NCI-H1436 treated with DMSO at 0.1 percent for 48 hours (cell line): ENCODE measurements at places on chromosomes 5 and 9.

DNA sequence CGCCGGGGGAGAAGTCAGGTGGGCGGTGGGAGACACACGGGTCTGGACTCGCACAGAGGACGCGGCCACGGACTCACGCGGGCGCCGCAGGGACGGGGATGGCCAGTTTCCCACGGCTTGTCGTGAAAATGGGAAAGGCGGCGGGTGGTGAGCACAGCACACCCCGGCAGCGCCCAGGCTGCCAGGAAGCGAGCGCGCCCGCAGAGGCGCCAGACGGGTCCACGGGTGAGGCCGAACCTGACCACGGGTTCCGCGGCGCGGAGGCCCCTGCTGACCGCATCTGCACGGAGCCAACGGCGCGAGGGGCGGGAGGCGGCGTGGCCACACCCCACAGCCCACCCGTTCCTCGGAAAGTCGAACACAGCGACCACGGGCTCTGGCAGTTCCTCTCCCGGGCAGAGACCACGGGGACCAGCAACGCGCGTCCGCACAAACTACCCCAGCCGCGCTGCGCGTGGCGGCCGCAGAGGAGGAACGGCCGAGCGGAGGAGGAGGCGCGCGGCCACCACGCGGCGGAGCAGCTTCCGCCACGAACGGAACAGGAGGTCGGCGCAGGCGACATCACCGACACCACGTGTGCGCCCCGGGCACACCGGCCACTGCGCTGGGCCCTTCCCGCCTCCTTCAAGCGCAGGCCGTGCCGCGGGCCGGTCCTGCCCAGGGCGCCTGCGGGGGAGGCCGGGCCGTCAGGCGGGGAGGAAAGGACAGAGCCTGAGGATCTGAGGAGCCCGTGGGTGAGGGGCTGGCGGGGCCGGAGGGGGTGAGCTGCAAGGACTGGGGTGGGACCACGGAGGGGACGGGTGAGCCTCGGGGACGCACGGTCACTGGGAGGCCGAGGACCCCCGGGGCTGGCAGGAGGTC is 5.6 kb downstream of the EXD3 start:
- DNase-seq, result no peak

GRCh38 chr5:1547655-1548054 is 23.9 kb upstream of the LPCAT1 start:
- no peak for DNase-seq

- no peak for DNase-seq
Measured at GRCh38 chr5:172910828-172911627, 48.2 kb upstream of the RPL26L1 start.

- no peak for DNase-seq
Measured at GRCh38 chr5:80140496-80140895, 105.3 kb downstream of the THBS4 start.

- DNase-seq, result no peak
Measured at GRCh38 chr9:121296213-121297127, 28.5 kb downstream of the GSN start.

DNA sequence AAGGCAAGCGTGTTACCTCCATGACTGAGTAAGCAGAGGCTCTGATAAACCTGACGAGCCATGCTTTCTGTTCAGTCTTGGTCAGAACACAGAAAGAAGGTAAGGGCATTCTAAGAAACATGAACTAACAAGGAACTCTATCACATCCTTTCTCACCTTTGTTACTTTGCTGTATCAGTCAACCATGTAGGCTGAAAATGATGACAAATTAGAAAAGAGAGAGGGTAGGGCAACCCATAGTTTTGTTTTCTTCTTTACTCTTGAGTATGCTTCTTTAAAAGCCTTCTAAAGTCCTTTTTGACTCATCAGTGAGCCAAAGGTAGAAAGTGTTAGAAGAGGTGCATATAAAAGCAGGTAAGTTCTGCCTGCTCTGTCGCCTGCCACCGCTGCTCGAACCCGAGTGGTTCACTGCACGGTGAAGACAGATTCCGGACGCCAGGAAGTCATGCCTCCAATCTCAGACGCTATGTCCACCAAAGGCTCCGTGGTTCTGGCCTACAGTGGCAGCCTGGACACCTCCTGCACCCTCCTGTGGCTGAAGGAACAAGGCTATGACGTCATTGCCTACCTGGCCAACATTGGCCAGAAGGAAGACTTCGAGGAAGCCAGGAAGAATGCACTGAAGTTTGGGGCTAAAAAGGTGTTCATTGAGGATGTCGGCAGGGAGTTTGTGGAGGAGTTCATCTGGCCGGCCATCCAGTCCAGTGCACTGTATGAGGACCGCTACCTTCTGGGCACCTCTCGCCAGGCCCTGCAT is 298.4 kb downstream of the NDUFS4 start:
- no peak for DNase-seq

DNA sequence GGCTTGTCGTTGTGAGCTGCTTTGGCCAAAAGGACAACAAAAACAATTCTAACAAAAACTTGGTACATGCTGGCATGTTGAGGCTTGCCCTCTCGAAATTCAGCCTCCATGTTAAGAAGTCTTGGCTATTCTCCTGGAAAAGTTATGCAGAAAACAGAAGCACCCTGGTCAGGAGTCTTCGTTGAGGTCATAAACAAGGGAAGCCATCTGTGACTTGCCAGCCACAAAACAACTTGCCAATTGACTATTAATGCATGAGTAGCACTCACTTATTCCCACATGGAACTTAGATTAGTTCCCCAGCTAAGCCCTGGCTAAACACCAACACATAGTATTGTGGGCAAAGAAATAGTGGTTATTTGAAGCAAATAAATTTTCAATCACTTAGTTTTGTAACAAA is 521.0 kb upstream of the CHD1 start:
- no peak for DNase-seq

DNA sequence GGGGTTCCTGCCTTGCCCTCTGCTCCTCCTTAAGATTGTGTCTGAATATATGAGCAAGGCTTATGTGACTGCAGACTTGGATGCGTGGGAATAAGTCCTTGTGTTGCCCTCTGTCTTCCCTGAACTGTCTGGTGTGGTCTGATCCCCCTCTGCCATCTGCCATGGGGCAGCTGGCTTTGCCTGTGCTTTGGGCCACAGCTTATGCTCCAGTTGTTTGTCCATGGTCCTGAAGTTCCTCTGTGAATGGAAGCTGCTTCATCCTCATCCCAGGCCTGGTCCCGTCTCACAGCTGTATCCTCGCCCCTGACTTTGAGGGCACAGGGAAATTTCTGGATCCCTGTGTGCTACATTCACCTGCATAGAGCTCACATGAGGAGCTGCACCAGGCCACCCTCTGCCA is 14.7 kb downstream of the IL31RA start:
- DNase-seq, result no peak

GRCh38 chr9:6384732-6385131 is 28.3 kb upstream of the UHRF2 start:
- peak; percentile 6 for DNase-seq

- DNase-seq, result no peak
Measured at GRCh38 chr5:40521925-40522324, 157.8 kb upstream of the PTGER4 start.

- DNase-seq, result no peak
Measured at GRCh38 chr9:133772581-133772980, 34.4 kb upstream of the SARDH start.

GRCh38 chr9:38012767-38013450 is 56.1 kb downstream of the SHB start:
- DNase-seq, result no peak

DNA sequence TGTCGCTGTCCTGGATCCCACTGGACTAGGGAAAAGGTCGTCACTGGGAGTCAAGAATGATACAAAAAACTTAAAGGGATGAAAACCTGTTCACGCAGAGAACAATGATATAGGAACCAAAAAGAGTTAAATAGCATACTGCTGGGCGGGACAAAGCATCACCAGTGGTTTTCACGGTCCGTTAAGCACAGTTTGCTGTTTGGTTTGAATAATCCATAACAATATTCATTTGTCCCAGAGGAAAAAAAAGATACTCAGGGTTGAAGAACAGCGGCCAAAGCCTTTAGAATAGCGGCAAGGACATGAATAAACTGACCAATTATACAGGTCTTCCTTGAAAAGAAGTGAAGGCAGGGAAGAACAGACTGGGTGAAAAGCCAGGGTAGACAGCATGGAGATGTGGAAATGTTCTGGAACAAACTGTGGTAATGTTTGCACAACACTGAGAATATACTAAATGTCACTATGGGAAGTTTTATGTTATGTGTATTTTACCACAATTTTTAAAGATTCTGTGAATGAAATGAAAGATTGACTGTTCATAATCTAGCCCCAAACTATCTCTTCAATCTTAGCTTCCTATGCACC is 60.8 kb downstream of the MTMR12 start:
- DNase-seq, result no peak

DNA sequence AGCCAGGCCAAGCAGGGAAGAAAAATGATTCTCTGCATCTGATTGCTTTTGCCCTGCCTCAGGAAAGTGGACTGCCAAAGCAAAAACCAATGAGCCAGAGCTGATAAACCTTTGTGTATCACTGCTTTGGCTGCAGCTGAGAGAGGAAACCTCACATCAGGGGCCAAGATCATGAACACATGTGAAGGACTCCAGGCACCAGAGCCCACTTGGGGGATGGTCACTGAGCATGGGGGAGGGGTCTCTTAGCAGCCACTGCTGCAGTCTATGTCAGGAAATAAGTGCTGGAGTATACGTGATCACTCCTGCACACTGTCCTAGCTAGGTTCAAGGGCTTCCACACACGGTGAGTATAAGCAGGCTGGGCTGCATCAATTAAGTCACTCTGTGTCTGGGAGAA is 229.9 kb downstream of the SPOCK1 start:
- DNase-seq, result no peak

GRCh38 chr9:23361096-23361495 is 464.9 kb downstream of the ELAVL2 start:
- DNase-seq, result no peak

DNA sequence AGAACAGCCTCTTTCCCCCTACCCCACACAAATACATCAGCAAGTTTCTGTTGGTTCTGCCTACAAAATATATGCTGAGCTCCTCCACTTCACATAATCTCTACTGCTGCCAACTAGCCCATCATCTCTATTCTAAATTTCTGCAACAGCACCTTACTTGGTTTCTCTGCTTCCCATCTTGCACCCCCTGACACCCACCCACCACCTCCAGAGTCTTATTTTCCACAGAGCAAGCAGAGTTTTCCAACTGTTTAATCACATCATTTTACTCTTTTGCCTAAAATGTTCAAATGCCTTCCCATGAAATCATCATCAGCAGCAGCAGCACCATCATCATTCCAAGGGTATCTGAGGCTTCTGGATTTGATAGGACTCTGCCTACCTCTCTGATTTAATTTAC is 295.7 kb downstream of the CTNND2 start:
- no peak for DNase-seq

DNA sequence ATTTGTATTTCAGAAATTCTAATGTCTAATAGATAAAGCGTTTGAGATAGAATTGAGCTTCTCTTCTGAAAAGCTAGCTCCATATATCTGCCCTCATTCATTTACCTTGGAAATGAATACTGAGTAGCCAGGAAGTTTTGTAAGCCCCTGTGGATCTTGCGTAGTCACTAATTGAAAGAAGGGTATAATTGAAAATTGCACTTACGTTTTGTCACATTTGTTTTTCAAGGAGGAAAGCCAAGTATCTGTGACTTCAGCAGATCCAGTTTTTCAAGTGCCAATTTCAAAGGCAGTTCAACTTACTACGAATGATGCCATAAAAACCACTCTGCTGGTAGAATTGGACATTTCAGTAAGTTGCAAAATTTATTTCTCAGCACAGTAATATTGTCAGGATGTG is 14.0 kb downstream of the MTRR start:
- DNase-seq, result no peak

- no peak for DNase-seq
Measured at GRCh38 chr5:110544603-110545002, 181.9 kb downstream of the TMEM232 start.

GRCh38 chr5:124919747-124920525 is 173.5 kb upstream of the ZNF608 start:
- DNase-seq, result no peak

GRCh38 chr9:13963005-13963653 is 350.8 kb downstream of the NFIB start:
- DNase-seq, result no peak

DNA sequence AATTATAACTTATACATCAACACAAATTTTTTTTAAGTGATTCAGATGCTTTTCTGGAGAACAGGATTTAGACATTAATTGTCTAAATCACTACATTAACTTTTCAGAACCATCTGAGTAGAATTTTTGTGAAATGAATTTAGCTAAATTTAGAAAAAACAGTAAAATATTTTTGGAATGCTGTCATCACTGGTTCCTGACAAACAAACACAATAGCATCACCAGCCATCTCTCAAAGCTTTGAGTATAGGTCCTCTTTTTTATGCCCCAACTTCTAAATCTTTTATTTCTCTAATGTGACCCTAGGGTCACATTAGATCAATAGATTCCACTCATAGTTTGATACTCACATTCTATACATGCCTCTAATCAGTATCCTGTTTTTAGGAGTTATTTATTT is 104.6 kb downstream of the PRR16 start:
- DNase-seq, result no peak

GRCh38 chr5:128646176-128646575 is 108.1 kb upstream of the FBN2 start:
- no peak for DNase-seq

GRCh38 chr5:141476132-141476911 is 556 bp downstream of the PCDHGC3 start:
- DNase-seq, result no peak

GRCh38 chr5:74978345-74978744 is 74.0 kb downstream of the GCNT4 start:
- no peak for DNase-seq
